ENCODE measurements at places on chromosomes 3 and 15.

- no peak for DNase-seq
These were observed 107.7 kb downstream of the MYO5A start for GRCh38 chr15:52421029-52421428.

GRCh38 chr15:62992302-62992701 is 50.2 kb upstream of the TPM1 start:
- DNase-seq: no peak

GRCh38 chr3:105402287-105402801 is 35.6 kb downstream of the ALCAM start:
- DNase-seq: no peak

- no peak for DNase-seq
These were observed 44.8 kb upstream of the MUC4 start for GRCh38 chr3:195856410-195857084.

DNA sequence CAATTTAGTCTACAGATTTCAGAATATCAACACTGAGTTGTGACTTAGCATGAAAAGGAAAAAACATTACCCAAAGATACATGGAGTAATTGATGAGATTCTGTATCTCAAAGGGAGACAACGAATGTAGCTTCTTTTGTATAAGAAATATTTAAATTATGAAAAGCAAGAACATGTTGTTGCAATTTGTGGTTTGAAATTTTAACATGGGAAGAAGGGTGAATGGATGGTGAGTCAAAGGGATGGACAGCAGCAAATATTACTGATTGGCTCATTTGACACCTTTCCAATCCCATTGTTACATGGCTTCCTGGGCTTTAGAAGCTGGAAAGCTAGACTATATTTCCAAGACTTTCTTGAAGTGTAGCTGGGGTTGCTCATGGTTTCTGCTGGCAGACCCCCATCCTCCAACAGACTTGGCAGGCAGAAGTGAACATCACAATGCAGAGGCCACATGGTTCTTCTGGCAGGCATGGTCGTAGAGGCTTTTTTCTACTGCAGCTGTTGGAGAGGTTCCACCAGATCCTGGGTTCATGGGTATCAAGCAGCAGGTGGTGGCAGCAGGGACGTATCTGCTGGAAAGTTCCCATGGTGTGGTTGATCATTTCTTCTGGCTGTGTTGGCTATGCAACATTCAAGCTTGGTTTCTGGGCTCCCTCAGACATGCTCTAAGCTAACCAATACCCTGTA is 47.2 kb upstream of the KPNA4 start:
- DNase-seq: no peak

DNA sequence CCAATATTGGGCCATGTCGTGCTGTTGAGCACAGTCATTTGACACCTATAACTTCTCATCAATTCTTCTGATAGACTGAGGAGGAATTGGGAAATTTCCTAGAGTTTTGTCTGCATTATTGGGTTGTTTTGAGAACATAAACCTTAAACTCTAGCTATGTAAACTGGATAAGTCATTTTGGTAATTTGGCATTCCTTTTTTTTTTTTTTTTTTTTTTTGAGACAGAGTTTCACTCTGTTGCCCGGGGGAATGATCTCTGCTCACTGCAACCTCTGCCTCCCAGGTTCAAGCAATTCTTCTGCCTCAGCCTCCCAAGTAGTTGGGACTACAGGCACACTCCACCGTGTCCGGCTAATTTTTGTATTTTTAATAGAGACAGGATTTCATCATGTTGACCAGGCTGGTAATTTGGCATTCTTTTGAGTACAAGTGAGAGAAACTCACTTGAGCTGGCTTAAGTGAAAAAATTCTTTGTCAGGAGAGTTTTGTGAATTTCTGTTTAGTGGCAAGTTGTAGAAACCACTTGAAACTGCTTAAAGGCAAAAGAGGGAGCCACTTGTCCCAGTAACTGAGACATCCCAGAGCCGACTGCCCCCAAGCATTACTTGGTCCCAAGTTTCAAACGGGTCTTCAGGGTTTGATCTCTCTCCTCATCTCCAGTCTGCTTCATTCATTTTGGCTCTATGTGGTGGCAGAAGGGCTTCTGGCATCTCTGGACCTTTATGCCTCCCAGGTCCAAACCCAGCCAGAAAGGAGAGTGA is 34.9 kb downstream of the FLNB start:
- DNase-seq: no peak

- DNase-seq: no peak
These were observed 540.1 kb downstream of the UNC13C start for GRCh38 chr15:54518156-54518882.

- no peak for DNase-seq
These were observed 10.4 kb downstream of the NR2F2 start for GRCh38 chr15:96340598-96341512.

DNA sequence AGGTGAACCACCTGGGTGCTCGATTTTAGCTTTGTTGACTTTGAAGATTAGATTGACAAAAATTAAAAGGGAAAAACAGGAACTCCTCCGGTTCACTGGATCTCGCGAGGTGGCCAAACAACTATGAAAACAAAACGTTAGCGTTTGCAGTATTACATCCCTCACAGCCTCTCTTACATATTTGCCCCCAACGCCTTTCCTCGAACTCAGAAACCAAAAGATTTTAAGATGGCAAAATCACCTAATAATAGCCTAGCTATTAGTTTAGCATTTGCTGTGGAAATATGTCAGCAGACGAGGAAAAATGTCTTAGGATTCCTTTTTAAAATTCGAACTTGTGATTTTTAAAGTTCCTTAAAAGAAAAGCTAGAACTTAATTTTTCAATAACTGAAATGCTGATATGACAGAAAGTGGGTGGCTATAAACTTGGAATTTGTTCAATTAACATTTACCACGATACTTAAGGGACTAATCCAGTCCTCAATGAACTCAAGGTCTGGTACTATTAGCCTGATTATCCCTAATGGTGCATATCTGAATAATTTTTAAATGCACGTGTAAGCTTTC is 491 bp upstream of the SENP7 start:
- peak; percentile 73 for DNase-seq

GRCh38 chr3:155739154-155739553 is 5.7 kb downstream of the PLCH1 start:
- no peak for DNase-seq

- DNase-seq: no peak
These were observed 741.4 kb downstream of the GRM7 start for GRCh38 chr3:7602297-7602696.

DNA sequence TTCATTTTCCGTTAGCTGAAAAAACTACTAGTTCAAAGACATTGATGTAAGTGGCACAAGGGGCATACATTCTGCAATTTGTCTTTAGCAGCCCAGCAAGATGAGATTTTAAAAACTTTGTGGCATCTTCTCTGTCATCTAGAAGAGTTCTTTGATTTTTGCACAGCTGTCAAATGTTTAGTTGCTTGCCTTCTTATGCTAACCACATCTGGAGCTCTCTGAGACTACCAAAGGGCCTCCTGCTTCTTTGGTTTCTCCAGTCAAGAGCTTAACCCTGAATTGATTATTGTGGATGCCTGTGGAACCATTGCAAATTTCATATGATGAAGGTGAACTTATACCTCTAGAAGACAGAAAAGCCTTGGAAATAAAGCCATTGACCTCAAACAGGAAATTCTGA is 468.7 kb upstream of the RGMA start:
- DNase-seq: no peak

GRCh38 chr3:148903022-148903442 is 37.9 kb downstream of the CPA3 start:
- DNase-seq: no peak

DNA sequence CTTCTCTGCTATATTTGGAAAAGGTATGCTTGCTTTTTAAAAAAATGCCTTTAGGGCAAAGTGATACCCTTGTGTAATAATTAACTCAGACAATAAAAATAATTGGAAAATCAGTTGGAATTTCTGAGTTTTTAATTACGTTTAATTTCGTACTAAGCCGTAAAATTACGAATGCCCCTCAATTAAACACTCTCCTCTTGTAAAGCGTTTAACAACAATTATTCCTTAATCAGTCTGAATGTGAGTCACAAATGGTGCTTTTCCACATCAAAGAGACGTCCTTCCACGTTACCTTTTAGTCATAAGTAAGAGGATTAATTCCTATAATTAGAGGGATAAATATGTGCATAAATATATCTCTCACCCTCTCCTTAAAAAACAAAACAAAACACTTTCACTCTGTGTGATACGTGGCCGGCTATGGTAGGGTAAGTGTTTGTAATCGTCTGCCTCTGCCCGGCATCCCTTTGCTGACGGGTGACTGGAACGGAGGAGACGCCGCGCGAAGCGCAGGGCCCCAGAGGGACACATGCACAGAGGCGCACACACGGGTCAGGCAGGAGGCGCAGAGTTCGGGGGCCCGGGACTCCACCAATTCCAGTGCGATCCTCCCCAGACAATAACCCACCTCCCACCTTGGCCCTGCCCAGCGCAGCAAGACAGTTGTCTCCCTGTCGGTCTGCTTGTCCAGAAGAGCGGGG is 9.7 kb upstream of the MEIS2 start:
- DNase-seq: no peak

DNA sequence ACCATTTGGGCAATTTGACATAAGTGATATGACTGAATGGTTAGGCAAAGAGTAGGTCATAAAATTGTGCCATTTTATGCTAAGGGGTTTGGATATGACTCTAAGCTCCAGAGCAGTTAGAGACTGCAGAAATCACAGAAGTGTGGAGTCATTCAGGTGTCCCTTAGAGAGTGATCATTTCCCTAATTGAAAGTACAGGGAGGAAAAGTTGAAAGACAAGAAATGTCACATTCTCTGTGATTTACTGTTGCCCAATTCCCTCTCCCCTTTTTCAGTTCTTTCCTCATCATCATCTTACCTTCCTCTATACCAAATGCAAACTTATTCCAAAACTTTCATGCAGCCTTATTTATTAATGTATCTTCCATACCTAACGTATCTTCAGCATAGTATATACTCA is 2.7 kb upstream of the GOLGB1 start:
- no peak for DNase-seq

DNA sequence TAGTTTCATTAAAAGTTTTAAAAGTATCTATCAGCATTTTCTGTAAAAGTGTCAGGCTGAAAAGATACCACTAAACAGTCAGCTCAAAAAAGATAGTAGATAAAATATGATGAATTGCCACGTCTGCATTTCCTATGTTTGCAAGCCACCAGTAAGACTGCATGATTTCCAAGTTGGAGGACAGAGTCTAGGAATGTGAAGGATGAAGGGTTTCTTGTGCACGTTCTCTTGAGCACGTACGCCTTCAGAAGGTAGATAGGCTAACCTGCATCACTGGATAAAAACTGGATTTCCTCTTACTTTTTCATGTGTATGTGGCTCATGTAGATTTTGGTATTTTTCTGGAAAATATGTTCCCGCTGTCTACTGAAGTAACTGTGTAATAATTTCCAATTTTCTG is 9.9 kb upstream of the SEMA6D start:
- DNase-seq: no peak

DNA sequence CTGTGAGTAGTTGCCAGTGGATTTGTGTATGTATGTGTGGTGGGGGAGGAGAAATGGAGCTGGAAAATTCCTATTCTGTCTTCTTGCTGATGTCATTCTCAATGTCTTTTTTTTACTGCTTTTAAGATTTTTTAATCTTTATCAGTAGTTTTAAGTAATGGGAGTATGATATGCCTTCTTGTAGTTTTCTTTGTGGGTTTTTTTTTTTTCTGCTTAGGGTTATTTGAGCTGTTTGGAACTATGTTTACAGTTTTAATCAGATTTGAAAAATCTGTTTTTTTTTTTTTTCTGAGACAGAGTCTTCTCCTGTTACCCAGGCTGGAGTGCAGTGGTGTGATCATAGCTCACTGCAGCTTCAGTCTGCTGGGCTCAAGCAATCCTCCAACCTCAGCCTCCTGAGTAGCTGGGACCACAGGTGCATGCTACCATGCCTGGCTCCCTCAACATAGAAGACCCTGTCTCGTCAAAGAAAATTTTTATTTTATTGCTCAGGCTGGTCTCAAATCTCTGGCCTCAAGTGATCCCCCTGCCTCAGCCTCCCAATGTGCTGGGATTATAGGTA is 37.1 kb downstream of the RPL39L start:
- no peak for DNase-seq

GRCh38 chr3:4522947-4523346 is 29.8 kb downstream of the ITPR1 start:
- no peak for DNase-seq

GRCh38 chr3:18725668-18726407 is 300.7 kb upstream of the SATB1 start:
- no peak for DNase-seq

GRCh38 chr3:138974462-138974861 is 27.4 kb downstream of the FOXL2NB start:
- no peak for DNase-seq

DNA sequence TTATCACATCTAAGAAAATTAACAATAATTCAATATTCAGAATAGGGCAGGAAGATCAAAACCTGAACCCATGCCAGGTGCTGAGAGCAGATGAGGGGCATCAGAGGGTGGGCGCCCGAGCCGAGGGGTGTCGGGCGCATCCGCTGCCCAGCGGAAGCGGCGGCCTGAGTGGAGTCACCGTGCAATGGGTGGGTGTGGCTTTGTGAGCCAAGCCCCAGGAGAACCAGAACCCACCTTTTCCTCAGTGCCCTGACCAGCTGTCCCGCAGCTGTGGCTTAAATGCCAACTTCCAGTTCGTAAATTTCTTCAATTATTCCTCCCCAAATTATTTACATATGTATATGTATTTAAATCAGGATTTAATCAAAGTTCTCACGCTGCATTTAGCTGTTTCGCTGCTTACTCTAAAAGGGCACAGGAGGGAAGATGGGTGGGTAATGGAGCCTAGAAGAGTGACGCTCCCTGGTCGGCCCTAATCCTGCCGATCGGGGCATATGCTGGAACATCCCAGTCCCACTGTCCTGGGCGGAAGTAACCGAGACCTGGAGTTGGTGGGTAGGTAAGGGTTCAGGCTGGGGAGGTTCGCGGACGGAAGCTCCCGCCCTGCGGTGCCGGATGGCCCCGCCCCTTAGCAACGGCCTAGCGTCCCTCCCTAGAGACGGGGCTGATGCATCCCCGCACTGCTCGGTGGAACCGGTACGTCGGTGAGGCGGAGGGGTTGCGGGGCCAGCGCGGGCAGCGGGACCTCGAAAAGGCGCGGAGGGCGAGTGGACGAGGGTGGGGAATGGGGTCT is 1.3 kb downstream of the DNAH1 start:
- peak; percentile 50 for DNase-seq

DNA sequence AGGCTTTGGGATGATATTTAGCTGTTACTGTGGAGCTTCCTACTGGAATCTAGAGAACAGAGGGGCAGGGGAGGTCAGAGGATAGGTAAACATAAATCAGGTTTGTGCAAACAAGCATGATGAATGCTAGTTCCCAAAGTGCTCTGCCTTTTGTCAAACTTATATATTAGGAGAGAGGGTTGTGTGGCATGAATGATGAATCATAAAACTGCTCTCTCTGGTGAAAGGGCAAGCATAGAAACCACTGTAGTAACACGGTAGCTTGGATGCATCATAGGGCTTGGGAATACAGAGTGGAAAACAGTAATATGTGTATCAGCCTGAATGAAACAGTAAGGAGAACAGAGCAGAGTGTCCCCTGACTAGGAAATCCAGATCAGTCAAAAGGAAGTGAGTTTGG is 486.7 kb downstream of the IL5RA start:
- DNase-seq: no peak

GRCh38 chr3:172938788-172939187 is 188.3 kb downstream of the ECT2 start:
- no peak for DNase-seq
